GM12891 (cell line): ENCODE measurements at places on chromosomes 4 and X.

GRCh38 chr4:60450054-60450453 is 750.1 kb upstream of the ADGRL3 start:
- DNase-seq: no peak

- no peak for DNase-seq
Observed at GRCh38 chr4:150673793-150674192, 91.8 kb downstream of the MAB21L2 start.

DNA sequence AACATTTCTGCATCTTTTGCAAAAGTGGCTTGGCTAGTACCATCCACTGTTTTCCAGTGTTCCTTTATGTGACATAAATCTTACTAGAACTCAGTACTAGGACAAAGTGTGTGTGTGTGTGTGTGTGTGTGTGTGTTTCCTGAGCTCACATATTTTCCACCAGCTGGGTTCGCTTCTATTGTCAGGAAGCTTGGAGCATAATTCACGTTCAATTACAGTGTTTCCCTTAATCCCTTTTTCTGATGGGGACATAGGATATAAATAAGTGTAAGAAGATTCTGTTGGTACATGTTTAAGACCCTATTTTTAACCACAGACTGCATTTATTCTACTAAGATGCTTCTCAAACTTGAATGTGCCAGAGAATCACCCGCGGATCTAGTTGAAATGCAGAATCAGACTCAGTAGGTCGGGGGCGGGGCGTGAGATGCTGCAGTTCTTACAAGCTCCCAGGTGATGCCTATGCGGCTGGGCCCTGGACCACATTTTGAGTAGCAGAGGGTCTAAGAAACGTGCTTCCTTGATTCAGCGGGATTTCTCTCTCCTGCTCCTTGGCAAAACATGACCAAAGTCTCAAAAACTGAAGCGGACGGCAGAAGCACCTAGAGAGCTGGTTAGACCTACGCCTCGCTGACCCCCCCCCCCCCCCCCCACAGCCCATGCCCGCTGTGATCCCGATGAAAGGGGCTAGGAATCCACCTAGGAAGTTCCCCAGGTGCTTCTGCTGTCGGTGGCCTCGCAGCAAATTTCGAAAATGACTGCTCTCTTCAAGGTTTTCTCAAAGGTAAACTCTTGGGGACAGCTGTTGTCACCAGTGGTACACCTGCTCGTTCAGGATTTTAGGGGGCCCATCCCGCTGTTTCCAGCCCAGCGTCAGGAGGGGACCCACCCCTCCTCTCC is 797 bp downstream of the CD99L2 start:
- no peak for DNase-seq

- no peak for DNase-seq
Observed at GRCh38 chr4:138540056-138540800, 298.1 kb upstream of the SLC7A11 start.

GRCh38 chr4:46927201-46927600 is 18.2 kb upstream of the COX7B2 start:
- no peak for DNase-seq

GRCh38 chr4:40311811-40312346 is 23.3 kb upstream of the CHRNA9 start:
- no peak for DNase-seq

DNA sequence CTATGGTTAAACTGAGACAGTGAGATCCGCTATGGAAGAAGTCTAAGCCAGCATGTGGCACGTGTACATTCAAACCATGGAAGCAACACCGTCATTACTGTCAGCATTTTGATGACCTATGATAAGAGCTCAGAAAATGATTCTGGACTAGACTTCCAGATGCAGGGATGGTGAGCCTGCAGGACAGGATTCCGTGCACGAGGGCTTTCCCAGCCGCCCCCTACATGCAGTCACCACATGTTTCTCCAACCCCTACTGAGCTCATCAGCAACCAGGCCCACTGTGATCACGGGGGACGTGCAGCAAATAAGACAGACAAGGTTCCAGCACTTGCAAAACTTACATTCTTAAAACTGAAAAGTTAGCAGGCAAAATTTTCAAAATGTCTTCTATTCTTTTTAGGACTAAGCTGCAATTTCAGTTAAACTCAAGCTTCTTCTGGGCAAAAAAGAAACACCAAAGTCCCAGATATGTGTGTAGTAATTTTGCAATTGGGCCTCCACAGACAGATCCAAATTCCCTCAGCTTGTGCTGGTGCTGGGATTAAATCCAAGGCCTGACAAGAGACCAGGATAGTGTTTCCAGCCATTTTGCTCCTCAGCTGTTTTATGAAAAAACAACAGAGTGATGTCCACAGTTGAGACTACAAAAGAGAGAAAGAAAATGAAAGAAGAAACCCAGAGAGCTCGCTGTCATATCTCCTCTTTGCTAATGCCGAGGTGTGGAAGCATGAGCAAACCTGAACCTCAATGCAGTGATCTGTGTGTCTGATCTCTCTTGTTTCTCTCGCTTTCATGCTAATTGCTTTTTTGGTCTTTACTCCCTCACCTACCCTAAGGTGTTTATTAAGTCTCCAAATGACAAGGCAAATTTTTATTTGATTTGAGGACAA is 118.2 kb downstream of the AFAP1 start:
- no peak for DNase-seq
